ENCODE measurements at places on chromosomes 13 and 19. TPM values are rescaled to one million over a fixed set of nuclear protein-coding genes. Genes with fewer than 3 reads are reported as not detected.

The REX1BD gene
- polyA plus RNA-seq: 131 TPM

DNA sequence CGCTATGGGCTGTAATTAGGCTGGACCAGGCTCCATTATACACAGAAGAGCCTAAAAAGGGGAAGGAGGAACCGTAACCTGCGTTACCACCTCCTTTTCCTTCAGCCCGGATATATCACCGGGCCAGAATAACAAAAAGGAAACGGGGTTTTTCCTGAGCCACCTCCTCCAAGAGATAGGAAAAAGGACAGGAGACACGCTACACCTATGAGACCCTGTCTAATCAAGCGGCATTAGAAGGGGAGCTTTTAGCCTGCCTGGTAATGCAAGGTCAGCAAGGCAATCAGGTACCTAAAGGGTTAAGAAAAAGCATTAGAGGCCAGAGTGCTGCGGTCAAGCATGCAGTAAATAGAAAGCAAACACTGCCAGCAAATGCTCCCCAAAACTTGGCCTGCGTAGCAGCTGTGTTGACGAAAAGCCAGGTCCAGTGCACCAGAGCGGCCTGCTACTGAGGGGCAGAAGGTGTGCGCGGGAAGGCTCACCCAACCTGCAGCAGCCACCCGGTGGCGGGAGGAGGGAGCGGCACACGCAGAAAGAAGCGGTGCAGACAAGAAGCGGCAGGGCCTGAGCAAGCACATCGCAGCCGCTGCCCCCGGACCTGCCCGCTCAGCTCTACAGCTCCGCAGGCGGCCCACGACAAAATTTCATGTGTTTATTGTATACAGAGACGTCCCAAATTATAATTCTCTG is 1466.1 kb downstream of the UQCRFS1 start:
- H3K27me3 ChIP-seq: no peaks in the 10 kb centered on the region
- H3K36me3 ChIP-seq: no peaks in the 10 kb centered on the region
- H3K4me1 ChIP-seq: no peaks in the 10 kb centered on the region
- H3K4me3 ChIP-seq: no peak overlapping the region

- no peak for DNase-seq
- no peak overlapping the region for H3K27ac ChIP-seq
- H3K36me3 ChIP-seq: no peaks in the 10 kb centered on the region
- H3K4me3 ChIP-seq: no peak overlapping the region
- no peaks in the 10 kb centered on the region for H3K4me1 ChIP-seq
- H3K27me3 ChIP-seq: no peaks in the 10 kb centered on the region
Observed at GRCh38 chr13:67651908-67652465, 421.9 kb upstream of the PCDH9 start.

DNA sequence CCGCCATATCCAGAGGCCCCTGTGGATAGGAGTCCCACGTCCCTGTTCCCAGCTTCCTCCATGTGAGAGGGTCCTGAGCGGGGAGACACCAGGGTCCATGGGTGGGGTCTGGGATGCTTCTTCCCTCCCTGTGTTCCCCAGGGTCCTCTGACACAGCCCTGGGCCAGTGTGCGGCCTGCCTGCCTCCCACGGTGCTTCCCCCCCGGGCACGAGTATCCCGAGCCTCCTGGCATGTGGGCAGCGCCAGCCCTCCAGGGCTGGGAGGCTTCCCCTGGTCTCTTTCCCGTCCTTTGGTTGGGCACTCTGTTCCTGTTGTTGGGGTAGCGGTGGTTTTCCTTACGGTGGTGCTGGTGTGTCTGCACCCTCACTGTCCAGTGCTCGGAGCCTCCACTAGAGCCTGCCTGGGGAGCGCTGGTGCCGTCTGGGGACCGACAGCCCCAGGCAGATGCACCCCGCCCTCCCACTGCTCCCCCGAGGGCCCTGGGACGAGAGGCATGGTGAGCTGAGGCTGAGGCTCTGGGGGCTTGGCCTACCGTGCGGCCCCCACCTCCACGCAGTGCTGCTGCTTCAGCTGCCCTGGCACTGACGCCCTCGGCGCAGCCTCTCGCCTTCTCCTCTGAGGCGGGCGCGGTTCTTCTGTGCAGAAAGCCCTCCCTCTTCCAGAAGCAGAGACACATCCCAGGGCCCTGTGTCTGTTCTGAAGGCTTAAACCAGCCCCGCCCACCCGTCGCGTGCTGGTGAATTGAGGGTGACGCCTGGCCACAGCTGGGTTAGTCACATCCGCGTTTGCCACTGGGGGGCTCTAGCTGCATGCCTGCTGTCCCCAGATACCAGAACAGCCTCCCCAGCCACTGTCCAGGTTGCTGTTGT is 27.9 kb downstream of the PLEKHJ1 start:
- H3K4me3 ChIP-seq: no peak overlapping the region
- H3K4me1 ChIP-seq: peaks cover 14% of the 10 kb centered on the region
- H3K36me3 ChIP-seq: no peaks in the 10 kb centered on the region
- peak; percentile 75 for DNase-seq

The ZNF441 gene
- 6.4 TPM for polyA plus RNA-seq

- no peak for DNase-seq
- H3K4me3 ChIP-seq: no peak overlapping the region
- no peaks in the 10 kb centered on the region for H3K36me3 ChIP-seq
- peaks cover 26% of the 10 kb centered on the region for H3K4me1 ChIP-seq
- no peak overlapping the region for H3K27ac ChIP-seq
- H3K27me3 ChIP-seq: no peaks in the 10 kb centered on the region
Observed at GRCh38 chr13:24275041-24275440, 34.3 kb upstream of the C1QTNF9 start.

GRCh38 chr19:33393286-33394005 is 19.9 kb downstream of the CEBPG start:
- H3K36me3 ChIP-seq: no peaks in the 10 kb centered on the region
- no peak for DNase-seq
- peaks cover 57% of the 10 kb centered on the region for H3K4me1 ChIP-seq
- no peak overlapping the region for H3K4me3 ChIP-seq
- peak overlapping the region; percentile 16 for H3K27ac ChIP-seq
- no peaks in the 10 kb centered on the region for H3K27me3 ChIP-seq

DNA sequence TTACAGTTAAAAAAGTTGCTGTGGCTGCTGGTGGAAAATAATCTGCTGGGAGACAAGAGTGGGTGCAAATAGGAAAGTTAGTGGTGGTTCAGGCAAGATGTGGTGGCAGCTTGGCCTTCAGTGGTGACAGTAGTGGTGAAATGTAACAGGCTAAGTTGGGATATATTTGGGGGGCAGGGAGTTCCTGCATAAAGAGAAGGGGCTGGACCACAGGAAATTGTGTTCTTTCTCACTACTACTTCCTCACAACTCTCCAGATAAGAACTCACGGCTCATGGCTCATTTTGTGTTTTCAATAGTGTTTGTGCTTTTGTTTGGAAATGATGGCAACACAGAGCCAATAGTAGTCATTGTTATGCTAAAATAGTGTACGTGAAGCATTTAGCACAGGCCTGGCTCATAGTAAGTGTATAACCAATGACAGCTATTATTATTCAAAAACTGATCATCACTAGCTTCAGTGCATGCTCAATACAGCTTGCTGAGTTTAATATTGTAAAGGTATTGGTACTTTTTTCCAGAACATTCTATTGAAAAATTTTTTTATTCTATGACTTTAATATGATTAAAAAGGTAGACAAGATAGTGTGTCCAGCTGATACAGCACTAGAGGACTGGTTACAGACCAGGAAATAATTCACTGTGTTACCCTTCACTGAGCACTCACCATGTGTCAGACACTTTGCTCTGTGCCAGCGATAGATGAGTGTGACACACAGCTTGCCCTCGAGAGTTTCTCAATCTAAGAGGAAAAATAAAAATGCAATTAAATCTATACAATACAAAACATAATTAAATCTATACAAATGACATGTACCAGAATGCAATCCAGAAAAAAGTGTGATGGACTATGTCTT is 209.8 kb downstream of the POU4F1 start:
- no peaks in the 10 kb centered on the region for H3K36me3 ChIP-seq
- no peaks in the 10 kb centered on the region for H3K27me3 ChIP-seq
- no peaks in the 10 kb centered on the region for H3K4me1 ChIP-seq
- H3K4me3 ChIP-seq: no peak overlapping the region
- DNase-seq: no peak

The GIPC3 gene
- polyA plus RNA-seq: 0.19 TPM

Measured in hepatocyte (in vitro differentiated cells).